ENCODE measurements at places on chromosomes 1 and 21. TPM values are rescaled to one million over a fixed set of nuclear protein-coding genes. Genes with fewer than 3 reads are reported as not detected.
A peak's percentile ranks its signal among the peaks of the same experiment; 100 is the strongest.

The JAK1 gene
- 210 TPM for total RNA-seq

The S100A11 gene
- 399 TPM for total RNA-seq

The CAMK1G gene
- total RNA-seq, result 6.6 TPM

The CACYBP gene
- total RNA-seq, result 60.9 TPM

The ARID4B gene
- total RNA-seq, result 66.5 TPM

The TNFRSF25 gene
- total RNA-seq, result 103 TPM

The VPS26C gene
- total RNA-seq, result 51.8 TPM

The PDE9A gene
- 40.5 TPM for total RNA-seq

The SLAMF8 gene
- 33.8 TPM for total RNA-seq

DNA sequence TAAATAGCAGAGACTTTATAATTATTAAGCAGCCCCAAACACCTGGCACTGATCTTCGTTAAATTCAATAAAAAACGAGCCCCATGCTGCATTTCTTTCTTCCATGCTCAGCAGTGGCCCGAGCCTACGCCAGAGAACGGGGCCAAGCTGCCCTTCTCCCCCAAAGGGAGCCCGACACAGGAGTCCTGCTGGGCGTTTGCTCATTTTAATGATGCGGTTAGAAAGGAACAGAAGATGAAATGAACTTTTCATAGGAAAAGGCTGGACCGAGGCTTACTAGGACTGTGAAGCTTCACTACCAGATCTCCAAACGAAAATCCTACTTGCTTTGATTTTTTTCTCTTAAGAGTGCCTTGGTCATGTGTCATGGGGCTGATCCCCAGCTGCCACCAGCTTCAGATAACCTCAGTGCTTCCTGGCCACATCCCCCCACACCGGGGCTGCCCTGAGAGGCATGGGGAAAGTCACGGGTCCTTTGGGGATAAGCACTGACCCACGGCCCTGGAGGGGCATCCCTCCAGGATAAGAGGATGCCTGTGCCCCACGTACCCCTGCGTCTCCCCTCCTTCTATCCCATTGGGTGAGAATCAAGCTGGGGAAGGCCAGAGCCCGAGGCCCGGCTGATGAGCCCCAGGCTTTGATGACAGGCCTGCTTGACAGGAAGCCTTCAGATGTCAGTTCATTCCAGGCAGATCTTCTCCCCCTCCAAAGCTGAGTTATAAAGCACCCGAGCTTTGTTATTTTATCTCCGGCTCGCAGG is 34.2 kb downstream of the PGBD5 start:
- H3K4me3 ChIP-seq, result no peak overlapping the region
- peak; percentile 57 for DNase-seq
- no peaks in the 10 kb centered on the region for H3K27me3 ChIP-seq
- no peak overlapping the region for H3K27ac ChIP-seq
- H3K4me1 ChIP-seq, result no peaks in the 10 kb centered on the region

DNA sequence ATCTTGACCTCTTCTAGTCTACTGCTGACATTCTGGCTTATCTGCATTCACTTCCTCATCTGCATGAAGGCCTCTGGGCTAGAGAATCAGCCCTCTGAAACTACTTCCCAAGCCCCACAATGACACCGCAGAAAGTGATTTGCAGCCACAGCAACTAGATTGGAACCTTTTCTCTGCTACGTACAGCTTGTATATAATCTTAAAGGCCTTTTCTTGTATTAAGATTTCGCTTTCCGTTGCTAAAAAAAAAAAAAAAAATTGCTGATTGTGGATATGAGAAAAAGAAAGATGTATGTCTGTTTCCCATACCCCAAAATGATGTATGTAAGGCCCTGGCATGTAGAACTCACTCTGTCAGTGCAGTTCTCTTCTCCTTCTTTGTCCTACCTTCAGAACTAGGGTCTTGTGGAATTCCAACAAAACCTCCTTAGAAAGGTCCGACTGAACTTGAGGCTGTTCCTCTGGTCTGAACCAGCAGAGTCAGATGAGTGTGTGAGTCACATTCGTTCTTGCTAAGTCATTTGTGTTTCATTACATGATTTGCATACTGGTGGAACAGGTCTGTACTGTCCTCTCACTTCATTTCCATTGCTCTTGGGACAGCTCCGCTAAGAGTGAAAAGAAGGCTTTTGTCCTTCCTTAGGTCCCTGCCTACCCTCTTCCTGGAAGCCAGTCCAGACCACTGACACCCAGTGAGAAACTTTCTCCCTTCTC is 62.7 kb downstream of the PLPP3 start:
- H3K27ac ChIP-seq, result peak overlapping the region; percentile 90
- peaks cover 17% of the 10 kb centered on the region for H3K36me3 ChIP-seq
- DNase-seq, result no peak
- H3K4me3 ChIP-seq, result no peak overlapping the region
- peaks cover 21% of the 10 kb centered on the region for H3K4me1 ChIP-seq

GRCh38 chr1:101112051-101112780 is 86.6 kb upstream of the DPH5 start:
- H3K27ac ChIP-seq, result peak overlapping the region; percentile 82
- no peaks in the 10 kb centered on the region for H3K27me3 ChIP-seq
- no peak overlapping the region for H3K4me3 ChIP-seq

DNA sequence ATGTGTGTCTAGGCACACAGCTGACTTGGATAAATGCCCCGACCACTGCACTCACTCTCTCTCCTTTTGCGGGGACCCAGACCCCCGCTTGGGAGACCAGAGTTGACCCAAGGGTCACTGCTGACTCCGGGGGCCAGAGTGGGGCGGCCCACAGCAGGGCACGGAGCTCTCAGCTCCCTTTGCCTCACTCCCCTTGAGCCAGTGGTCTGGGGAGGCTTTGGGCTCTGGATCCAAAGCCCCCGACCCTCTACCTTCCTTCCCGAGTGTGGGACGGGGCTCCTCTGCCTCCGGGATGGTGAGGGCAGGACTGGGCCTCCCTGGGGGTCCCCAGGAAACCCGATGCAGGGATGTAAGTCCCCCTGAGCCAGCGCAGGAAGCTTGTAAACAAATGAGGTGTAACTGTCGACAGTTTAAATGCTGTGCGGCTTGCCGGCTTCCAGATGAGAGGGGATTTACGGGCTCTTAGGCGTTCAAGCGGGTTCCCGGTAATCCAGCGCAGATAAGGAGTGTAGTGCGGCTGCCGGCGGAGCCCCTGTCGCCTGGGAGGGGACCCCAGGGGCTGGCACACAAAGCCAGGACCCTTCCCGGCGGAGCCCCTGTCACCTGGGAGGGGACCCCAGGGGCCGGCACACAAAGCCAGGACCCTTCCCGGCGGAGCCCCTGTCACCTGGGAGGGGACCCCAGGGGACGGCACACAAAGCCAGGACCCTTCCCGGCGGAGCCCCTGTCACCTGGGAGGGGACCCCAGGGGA is 7.4 kb downstream of the ACTRT2 start:
- no peak overlapping the region for H3K27ac ChIP-seq
- H3K4me1 ChIP-seq, result no peaks in the 10 kb centered on the region
- H3K36me3 ChIP-seq, result no peaks in the 10 kb centered on the region

DNA sequence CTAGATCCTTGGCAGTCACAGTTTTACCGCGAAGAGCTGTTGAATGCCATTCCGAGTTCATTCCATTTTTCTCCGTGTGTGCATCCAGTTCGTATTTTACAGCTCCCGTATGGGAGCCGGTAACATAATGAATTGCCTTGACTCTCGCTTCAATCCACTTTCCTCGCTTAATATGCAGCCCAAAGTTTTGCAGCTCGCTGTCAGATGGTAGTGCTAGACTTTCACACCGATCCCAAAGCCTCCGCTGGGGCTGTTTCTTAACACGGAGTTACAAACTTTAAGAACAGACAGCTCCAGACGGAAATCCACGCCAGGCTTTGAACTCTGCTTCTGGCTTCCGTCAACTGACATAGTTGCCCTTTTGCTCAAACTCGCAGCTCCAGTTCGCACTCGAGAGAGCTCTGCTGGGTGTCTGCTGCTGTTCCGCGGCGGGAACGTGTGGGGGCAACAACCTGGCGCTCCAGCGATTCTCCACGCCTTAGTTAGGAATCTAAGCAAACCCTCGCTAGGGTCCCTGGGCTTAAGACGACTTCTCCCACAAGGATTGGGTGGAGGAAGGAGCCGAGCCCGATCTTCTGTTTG is 3.5 kb upstream of the ARID1A start:
- DNase-seq, result peak; percentile 94
- H3K4me3 ChIP-seq, result peak overlapping the region; percentile 65
- H3K36me3 ChIP-seq, result no peaks in the 10 kb centered on the region
- no peaks in the 10 kb centered on the region for H3K27me3 ChIP-seq

- no peaks in the 10 kb centered on the region for H3K36me3 ChIP-seq
- peak overlapping the region; percentile 91 for H3K27ac ChIP-seq
- DNase-seq, result peak; percentile 80
- H3K27me3 ChIP-seq, result no peaks in the 10 kb centered on the region
- peaks cover 59% of the 10 kb centered on the region for H3K4me1 ChIP-seq
These were observed 15.6 kb upstream of the HJV start for GRCh38 chr1:146036965-146037646.

DNA sequence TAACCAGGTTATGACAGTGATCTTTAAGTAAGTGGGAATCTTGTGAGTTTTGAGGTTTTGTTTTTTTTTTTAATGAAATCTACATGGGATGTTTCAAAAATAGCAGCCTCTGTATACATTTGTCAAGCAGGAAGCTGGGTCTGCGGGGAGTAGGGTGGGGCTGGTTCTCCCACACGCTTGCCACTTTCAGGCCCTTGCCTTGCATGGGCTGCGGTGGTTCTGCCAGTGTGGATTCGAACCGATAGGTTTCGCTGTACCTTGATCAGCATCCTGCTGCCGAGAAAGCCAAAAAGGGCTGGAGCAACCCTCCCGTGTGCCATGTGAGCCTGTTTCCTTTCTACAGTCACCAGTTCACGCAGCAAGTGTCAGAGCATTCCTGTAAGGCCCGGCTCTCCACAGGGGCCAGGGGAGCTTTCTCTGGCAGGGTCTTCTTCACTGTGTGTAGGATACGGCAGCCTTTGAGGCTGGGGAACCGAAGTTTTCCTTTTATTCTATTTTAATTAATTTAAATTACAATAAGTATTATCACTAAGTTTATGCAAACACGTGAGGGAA is 79.2 kb upstream of the SAMD11 start:
- H3K4me1 ChIP-seq, result peaks cover 9% of the 10 kb centered on the region
- no peak for DNase-seq

GRCh38 chr1:226781937-226782609 is 43.0 kb upstream of the ITPKB start:
- H3K27ac ChIP-seq, result no peak overlapping the region
- H3K27me3 ChIP-seq, result no peaks in the 10 kb centered on the region
- DNase-seq, result no peak
- no peaks in the 10 kb centered on the region for H3K36me3 ChIP-seq

GRCh38 chr1:246837418-246838117 is 94.2 kb downstream of the AHCTF1 start:
- H3K4me3 ChIP-seq, result no peak overlapping the region
- no peak for DNase-seq
- no peaks in the 10 kb centered on the region for H3K4me1 ChIP-seq
- H3K36me3 ChIP-seq, result peaks cover 19% of the 10 kb centered on the region
- no peak overlapping the region for H3K27ac ChIP-seq

- no peaks in the 10 kb centered on the region for H3K27me3 ChIP-seq
- peaks cover 11% of the 10 kb centered on the region for H3K4me1 ChIP-seq
These were observed 33.3 kb upstream of the DEGS1 start for GRCh38 chr1:224149709-224150108.

DNA sequence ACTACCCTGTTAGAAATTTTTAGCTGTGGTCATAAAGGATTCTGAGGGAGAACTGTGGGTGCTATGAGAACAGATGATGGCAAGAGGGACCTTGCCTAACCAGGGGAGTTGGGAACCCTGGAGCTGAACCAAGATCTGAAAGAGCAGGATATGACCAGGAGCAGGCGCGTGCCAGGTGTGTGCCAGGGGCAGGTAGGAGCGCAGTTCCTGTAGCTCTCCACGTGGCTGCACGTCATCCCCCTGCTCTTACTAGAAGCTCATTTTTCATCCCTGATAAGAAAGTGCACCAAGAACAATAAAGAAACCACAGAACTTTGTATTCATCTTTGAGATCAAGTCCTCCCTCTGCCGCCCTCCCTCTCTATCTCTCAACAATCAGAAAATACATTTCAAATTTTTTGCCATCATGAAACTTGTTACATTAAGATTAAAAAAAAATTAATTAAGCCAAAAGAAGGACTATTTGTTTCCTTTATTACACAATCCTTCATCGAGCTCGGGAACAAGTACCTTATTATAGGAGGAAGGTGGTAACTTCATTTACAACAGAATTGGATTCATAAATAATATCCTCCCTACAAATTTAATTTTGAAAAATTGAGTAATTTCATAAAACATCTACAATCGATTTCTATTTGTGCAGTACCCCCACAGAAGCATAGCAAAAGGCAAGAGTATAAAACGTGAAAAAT is 78.5 kb downstream of the SLC35F3 start:
- no peak for DNase-seq
- no peaks in the 10 kb centered on the region for H3K36me3 ChIP-seq
- H3K27me3 ChIP-seq, result no peaks in the 10 kb centered on the region
- no peak overlapping the region for H3K4me3 ChIP-seq
- no peak overlapping the region for H3K27ac ChIP-seq
